A172 (cell line): ENCODE measurements at places on chromosomes 2 and 18. TPM values are rescaled to one million over a fixed set of nuclear protein-coding genes. Genes with fewer than 3 reads are reported as not detected.

GRCh38 chr2:75833386-75833785, 122.7 kb upstream of the GCFC2 start:
- DNase-seq = peak; percentile 26

DNA sequence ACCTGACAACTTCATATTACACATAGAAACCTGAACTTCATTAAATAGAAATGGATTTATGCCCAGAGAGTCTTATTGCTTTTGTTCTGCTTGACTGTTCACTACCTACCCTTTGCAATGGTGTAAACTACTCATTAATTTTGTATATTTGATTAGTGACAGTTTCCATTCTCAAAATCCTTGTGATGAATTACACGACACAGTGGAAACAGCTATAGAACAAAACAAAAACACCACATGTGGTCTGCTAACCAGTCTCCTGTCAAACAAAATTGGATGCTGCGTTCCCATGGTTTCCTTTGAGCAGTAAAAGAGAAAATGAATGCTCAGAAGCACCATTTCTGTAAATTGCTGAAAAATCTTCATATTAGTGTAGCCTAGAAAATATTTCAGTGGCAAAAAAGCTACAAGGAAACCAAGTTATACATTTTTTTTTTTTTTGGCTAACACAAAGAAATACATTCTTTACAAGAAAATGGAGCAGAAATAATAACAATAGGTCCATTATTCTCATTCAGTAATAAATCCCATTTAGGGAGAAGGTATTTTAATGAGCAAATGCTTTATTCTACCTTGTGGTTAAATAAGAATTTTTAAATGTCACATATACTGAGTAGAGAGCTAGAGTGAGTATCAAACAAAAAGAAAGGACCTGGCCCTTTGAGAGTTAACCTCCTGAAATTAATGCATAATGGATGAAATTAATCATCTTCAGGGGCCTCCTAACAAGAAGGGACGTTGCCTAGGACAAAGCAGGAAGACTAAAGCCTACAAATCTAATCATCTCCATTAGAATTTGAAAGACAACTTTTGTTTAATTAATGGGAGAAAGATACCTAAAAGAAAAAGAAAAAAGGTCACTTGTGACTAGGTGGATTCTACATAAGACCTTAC, 355.1 kb upstream of the ZC3H15 start:
- DNase-seq = no peak

DNA sequence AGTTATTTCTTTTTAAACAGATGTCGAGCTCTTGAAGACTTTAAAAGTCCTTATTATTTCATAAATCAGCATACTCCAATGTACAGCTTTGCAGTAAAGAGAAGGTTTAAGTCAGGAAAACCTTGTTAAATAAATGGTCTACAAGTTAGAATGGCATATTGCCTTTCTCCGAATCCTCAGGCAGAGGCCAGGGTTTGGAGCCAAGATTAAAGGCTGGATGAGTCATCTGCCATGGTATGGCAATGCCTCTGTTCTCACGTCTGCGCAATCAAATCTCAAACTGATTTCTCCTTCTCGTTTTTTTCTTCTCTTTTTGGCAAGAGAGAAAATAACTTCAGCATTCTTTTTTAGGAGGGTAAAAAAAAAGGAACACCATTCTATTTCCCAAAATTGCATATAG, 5.6 kb upstream of the KCNJ3 start:
- DNase-seq = peak; percentile 65

- peak; percentile 63 for DNase-seq
Observed at GRCh38 chr2:26008851-26009566, 24.9 kb upstream of the RAB10 start.

DNA sequence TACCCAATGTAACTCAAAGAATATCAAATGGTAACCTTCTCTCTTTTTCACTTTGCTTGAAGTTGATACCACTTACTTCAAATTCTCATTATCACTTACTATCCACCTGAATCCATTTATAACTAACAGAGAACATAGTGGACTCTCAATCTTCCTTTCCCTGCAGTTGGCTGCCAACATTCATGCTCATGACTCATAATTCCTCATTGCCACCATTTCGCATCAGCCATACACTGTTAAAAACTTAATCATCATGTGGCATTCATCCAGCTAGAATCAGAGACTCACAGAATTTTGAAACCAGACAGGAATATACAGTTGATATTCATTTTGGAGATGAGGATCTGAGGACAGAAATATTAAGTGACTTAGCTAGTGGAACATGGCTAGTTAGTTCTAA, 56.8 kb downstream of the SLC4A10 start:
- peak; percentile 85 for DNase-seq

DNA sequence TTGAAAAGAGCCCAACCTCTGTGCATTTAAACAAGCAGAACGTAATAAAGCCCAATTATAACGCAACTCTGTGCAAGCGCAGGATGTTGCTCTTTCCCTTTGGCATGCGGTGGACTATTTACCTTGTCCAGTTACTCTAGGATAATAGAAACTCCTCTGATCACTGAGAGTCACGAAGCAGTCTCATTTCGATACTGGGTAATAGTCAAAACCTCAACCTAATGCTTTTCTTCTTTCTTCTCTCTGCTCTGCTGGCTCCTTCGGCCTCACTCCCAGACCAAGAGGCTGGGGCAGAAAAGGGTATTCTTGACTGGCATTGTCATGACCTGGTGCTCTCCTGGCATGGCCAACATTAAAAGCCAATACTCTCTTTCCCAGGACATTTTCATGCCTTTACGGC, 89.7 kb upstream of the GCFC2 start:
- no peak for DNase-seq

DNA sequence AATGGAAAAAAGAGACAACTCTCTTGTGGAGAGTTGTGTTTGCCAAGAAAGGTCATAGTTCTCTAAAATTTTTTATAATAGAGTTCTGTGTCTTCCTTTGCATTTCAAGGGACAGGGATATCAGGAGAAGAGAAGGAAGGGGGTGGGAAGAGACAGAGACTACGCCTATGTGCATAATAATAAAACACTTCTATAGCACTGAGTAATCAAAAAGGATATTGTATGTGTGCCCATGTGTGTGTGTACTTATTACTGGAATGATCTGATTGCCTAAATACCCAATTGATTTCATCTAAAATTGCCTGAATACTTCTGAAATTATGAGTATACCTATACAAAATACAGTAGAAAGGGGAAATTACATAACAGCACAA, 803.7 kb upstream of the ACVR2A start:
- DNase-seq = no peak

DNA sequence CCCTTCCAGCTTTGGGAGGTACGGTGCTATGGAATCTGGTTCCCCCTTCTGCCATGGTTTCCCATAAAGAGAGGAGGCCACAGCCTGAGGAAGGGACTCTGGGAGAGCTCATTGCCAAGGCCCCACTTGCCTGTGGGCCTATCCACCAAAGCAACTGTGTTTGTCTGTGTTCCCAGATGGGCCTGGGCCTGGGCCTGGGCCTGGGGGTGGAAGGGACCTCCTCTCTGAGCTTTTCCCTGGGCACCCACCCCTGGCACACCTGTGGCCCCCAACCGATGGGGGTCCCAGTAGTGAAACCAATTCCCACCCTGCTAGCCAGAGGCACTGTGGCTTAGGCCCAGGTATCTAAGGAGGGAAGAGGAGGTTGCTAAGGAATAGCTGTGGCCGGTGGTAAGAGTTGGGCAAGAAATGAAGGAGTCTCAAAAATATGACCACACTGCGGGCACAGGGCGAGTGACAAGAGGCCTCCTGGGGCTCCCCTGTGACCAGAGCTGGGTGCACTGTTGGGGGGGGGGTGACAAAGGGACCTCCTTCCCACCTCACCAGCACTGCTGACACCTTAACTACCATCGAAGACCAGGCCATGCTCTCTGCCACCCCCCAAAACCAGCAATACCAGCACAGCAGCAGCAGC, 4.9 kb upstream of the DUSP2 start:
- no peak for DNase-seq

- DNase-seq = peak; percentile 32
Observed at GRCh38 chr2:12700989-12701388, 15.7 kb upstream of the TRIB2 start.

DNA sequence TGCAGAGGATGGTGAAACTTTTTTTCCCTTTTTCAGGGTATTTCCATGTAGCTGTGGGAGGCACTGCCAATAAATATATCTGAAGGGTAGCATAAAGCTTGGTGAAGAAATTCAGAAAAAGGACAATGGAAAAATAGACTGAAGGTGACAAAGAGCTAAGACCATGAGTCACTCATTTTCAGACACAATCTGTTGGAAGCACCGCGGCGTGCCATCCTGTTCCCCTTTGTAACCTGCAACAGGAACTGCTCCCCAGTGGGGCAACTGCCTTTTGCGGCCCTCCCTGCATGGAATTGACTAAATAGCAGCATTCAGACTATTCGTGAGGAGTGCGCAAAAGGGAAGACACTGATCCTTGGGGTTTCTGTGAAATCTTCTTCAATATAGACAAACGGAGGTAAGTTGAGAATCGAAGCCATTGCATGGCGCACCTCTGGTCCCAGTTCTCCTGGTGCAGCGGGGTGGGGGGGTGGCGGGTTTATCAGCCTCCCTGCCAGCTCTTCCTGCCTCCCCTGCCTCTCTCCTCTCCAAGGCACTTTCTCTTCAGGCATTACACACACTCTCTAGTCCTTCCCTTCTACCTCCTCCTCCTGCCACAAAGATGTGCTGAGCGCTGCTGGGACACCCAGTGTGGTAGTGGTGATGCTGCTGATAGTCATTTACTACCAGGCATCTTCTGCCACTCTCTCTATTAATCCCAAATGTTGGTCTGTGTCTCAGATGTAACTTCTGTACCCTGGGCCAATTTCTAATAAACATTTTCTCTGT, 126.2 kb upstream of the TMEM200C start:
- no peak for DNase-seq

- DNase-seq = no peak
Observed at GRCh38 chr2:16186661-16187481, 246.5 kb downstream of the MYCN start.

DNA sequence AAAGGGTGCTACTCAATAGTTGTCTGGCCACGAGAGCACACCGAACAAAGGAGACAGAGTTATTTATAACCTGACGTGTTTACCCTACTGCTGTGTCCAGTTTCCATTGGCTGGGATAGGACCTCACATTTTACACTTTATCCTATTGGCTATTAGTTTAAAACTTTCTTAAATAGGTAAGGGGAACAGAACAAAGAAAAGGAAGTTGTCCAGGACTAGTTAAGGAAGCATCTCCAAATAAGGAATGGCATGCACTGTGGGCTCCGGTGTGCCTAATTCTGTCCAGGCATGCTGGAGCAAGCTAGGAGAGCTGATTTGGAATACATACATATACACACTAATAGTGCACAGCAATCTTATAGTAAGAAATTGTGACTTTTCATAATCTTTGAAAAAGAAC, 72.2 kb downstream of the CAB39 start:
- DNase-seq = no peak

- DNase-seq = no peak
Observed at GRCh38 chr18:69636529-69637301, 236.0 kb downstream of the DOK6 start.

- DNase-seq = no peak
Observed at GRCh38 chr18:48530399-48531081, 8.3 kb upstream of the CTIF start.

- DNase-seq = no peak
Observed at GRCh38 chr2:54724560-54725342, 1.3 kb downstream of the EML6 start.

GRCh38 chr2:216302981-216303676, 69.2 kb downstream of the MARCHF4 start:
- DNase-seq = no peak

GRCh38 chr2:119873350-119874315, 113.9 kb downstream of the PTPN4 start:
- no peak for DNase-seq

DNA sequence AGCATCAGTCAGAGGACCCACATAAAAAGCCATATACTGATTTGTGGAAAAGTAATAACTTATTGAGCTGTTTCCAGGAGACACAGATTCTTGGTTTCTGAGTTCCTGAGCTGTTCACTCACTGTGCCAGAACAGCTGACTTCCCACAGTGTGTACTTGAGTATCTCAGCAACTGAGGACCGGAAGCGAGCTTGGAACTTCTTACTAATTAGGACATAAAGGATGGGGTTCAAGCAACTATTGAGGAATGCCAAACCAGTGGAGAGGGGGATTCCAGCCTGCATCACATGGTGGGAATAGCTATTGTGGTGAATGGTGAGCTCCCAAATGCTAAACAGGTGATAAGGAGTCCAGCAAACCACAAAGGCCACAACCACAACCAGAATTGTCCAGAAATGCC, 16.4 kb downstream of the EEF1B2 start:
- peak; percentile 44 for DNase-seq

GRCh38 chr18:32308493-32309120, 118.8 kb downstream of the MEP1B start:
- DNase-seq = peak; percentile 50

GRCh38 chr2:207983641-207984042, 41.7 kb downstream of the PLEKHM3 start:
- DNase-seq = no peak

DNA sequence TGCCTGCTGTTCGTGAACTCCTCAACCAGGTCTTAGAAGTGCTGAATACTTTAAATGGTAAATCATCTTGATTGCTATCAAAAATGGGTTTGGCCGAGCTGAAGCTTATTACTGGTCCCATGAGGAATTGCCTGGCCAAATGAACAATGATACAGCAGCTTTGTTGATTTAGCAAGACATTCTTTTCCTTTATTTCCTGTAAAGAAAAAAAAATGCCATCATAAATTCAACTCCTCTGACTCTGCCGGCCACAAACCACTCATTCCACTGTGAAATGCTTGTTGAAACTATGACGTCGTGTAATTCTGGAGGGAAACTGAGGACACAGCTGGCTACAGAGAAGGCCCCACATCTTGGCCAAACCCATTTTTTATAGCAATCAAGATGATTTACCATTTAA, 74.2 kb upstream of the ID2 start:
- peak; percentile 84 for DNase-seq

DNA sequence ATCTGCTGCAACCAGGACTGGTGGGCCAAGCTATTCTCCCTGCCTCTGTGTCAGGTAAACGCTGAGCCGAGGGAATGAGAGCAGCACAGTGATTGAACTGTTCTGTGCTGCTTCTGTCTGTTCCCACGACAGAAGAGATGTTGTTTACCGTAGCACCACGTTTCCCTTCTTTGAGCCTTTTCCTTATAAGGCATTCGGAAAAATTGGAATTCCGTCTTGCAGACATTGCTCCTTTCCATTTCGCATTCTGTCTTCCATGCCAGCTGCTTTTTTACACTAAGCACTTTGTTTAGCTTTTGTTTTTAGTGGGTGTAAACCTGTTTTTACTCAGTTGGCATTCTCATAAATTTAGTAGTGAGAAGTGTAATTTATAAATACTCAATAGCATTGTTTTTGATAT, 103.1 kb downstream of the ZNF236 start:
- DNase-seq = no peak

DNAJC10 gene
- 131 and 152 TPM in 2 replicates for total RNA-seq

KATNAL2 gene
- 3.7 and 5.1 TPM in 2 replicates for total RNA-seq

CFAP65 gene
- 0.26 and 0.55 TPM in 2 replicates for total RNA-seq

ALPI gene
- total RNA-seq = not detected in 2 replicates

SS18 gene
- 103 and 210 TPM in 2 replicates for total RNA-seq

ATP6V1B1 gene
- 0.93 TPM in 1 of 2 replicates, not detected in the other for total RNA-seq

DSG3 gene
- 0.07 TPM in 1 of 2 replicates, not detected in the other for total RNA-seq

DSG1 gene
- not detected in 2 replicates for total RNA-seq

RAB6C gene
- not detected in 2 replicates for total RNA-seq

EDAR gene
- total RNA-seq = not detected in 2 replicates

CD207 gene
- total RNA-seq = 0.14 TPM in 1 of 2 replicates, not detected in the other

SGPP2 gene
- total RNA-seq = not detected in 2 replicates

BOK gene
- total RNA-seq = 0.07 and 0.60 TPM in 2 replicates
